ENCODE measurements at places on chromosomes 4 and X.

DNA sequence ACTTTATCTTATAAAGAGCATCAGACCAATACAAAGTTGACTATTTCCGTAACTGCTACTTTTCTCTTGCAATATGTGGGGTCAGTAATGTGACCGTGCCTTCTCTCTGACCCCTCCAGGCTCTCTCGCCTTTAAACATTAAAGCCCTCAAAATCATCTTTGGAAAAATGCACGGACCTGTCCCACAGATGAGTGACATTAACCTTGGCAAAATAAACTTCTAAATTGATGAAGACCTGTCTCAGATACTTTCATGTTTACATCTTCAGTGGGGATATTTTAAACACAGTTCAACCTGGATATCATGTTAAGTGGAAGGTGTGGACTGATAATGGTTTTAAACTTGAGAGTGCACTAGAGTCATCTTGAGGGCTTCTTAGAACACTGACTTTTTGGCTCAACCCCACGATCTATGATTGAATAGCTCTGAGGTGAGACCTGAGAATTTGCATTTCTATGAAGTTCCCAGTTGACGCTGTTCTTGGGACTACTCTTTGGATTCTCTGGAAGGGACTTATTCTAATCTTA is 26.7 kb upstream of the CXCL3 start:
- DNase-seq: no peak

GRCh38 chr4:16802044-16802443 is 96.4 kb downstream of the LDB2 start:
- no peak for DNase-seq

GRCh38 chr4:126937846-126938422 is 694.8 kb upstream of the INTU start:
- no peak for DNase-seq

DNA sequence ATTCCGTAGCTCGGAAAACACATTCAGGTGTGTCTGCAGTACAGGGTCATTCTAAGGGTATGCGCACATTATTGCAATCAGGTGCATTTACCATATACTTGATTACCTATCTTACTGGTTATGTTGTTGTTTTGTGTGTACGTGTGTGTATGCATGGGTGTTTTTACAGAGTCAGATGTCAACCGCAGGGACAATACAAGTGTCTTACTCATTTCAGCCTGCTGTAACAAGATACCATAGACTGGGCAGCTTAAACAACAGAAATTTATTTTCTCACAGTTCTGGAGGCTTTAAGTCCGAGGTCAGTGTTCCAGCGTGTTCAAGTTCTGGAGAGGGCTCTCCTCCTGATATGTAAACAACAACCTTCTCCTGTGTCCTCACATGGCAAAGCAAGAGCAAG is 316.7 kb downstream of the DMD start:
- no peak for DNase-seq

GRCh38 chr4:115851918-115852766 is 738.7 kb upstream of the NDST4 start:
- peak; percentile 56 for DNase-seq

GRCh38 chr4:4685810-4686795 is 144.3 kb upstream of the STX18 start:
- DNase-seq: no peak

- no peak for DNase-seq
These were observed 8.8 kb upstream of the TLL1 start for GRCh38 chr4:165864271-165864670.

GRCh38 chr4:139511320-139511719 is 44.7 kb downstream of the SETD7 start:
- no peak for DNase-seq

DNA sequence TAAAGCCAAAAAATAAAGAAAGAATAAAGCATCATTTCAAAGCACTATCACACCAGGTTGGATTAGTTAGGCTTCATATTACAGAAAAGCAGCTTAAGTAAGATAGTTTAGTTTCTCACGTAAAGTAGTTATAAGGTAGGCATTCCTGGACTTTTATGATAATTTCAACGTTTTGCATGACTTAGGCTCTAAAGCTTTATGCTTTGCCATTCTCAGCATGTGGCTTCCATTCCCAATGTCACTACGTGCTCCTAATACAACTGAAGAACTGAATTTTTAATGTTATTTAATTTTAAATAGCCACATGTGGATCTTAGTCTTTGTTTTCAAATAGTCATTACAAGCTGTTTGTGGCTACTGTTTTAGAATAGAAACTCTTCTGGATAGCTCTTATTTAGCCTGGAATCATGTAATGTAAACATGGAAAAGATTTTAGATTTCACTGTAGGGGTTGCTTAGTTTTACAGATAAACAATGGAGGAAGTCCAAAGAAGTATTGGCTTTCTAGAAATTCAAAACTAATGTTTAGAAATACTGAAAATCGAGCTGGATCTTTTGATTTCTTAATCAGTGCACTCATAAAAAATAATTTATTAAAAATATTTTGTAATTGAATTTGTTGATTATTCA is 710.0 kb downstream of the IL1RAPL1 start:
- no peak for DNase-seq

GRCh38 chr4:65834707-65835106 is 164.4 kb upstream of the EPHA5 start:
- no peak for DNase-seq

DNA sequence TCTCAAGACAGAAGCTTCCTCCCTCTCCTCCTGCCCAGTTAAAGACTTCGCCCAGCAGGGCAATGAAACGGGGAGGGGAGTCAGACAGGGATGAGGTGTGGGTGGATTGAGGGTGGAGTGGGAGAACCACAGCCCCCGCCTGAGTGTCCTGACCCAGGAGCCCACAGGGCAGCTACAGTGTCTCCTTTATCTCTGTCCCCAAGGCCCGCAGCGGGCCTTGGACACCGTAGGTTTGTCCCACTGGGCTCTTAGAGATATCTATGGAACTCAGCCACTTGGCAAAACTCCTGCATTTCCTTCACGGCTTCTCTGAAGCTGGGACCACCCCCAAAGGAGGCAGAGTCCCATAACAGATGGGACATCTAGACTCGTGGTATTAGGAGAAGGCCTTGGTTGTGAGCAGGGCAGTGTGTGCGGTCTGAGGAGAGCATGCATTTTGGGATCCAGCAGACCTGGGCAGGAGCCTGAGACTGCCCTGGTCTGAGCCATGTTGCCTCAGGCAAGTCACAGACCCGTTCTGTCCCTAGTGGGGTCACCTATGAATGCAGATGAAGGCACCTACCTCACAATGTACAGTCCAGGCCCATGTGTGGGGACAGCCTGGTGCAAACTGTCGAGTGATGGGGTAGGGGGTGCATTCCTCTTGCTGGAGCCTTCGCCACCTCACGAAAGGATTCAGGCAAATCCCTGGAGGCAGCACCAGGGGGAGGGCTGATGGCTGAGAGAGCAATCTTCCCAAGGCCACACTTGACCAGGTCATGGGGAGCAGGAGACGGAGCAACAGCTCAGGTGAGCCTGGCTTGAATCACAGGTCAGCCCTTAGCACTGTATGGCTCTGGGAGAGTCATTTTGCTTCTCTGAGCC is 225.7 kb upstream of the PSAPL1 start:
- DNase-seq: no peak

- DNase-seq: no peak
These were observed 166.2 kb upstream of the VCX3A start for GRCh38 chrX:6701085-6701484.

DNA sequence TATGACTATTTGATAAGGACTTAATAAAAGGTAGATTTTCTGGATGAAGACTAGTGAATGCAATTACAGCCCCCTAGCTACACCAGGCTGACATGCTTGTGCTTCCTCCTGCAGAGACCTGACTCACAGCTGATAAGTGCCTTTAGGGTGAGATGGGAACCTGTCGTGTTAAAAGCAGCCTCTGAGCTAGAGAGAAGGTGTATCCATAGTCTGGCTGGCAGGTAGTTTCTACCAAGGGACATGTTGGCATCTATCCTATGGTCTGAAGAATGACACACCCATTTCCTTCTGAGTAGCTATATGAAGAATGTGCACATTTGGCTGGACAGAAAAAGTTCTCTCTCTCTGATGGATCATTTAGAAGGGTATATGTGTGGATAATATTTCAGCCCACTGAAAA is 64.1 kb downstream of the PARM1 start:
- no peak for DNase-seq

DNA sequence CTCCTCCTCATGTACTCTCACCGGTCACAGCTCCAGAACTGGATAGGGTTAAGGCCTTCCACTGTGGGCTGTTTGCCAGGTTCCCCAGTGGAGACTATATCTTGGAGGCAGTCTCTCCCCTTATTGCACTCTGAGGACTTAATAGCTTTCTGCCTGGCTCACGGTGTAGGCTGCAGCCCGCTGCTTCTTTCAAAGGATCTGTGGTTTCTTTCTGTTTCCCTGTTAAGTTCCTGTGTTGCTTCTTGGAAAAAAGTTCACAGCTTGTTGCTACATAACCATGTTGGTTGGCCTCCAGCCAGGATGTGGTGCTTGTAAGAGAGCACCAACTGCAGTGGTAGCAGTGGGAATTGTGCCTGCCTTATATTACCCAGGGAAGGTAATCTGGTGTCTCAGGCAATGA is 24.9 kb upstream of the ZDHHC15 start:
- no peak for DNase-seq

- no peak for DNase-seq
These were observed 159.0 kb downstream of the LRBA start for GRCh38 chr4:150855981-150856510.

DNA sequence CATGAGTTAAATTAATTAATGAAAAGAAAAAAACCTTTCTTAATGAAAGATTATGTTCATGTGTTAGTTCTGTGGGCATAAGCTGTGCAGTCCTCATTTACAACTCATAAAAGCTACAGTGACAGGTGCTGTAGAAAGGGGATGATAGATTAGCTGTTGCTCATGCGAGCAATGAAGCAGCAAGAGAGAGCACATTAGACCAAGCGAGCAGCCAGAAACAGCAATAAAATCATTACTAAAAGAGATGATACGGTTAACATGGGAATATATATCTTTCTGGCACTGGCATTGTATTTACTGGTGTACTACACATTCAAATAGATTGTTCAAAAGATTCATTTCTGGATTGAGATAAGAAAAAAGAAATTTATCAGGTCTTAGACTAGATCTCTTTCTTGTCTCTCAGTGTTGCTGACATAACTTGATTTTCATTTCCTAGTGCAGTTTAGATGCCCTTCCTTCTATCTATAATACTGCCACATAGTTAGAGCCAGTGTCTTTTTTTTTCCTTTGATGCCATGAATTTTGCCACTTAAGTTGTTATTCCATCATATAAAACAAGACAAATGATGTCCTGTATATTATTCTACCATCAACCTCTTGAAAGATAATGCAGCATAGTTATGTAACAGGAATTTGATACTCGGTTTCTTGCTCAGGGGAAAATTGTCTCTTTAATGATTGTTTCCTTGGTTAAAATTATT is 164.6 kb downstream of the BANK1 start:
- DNase-seq: no peak

DNA sequence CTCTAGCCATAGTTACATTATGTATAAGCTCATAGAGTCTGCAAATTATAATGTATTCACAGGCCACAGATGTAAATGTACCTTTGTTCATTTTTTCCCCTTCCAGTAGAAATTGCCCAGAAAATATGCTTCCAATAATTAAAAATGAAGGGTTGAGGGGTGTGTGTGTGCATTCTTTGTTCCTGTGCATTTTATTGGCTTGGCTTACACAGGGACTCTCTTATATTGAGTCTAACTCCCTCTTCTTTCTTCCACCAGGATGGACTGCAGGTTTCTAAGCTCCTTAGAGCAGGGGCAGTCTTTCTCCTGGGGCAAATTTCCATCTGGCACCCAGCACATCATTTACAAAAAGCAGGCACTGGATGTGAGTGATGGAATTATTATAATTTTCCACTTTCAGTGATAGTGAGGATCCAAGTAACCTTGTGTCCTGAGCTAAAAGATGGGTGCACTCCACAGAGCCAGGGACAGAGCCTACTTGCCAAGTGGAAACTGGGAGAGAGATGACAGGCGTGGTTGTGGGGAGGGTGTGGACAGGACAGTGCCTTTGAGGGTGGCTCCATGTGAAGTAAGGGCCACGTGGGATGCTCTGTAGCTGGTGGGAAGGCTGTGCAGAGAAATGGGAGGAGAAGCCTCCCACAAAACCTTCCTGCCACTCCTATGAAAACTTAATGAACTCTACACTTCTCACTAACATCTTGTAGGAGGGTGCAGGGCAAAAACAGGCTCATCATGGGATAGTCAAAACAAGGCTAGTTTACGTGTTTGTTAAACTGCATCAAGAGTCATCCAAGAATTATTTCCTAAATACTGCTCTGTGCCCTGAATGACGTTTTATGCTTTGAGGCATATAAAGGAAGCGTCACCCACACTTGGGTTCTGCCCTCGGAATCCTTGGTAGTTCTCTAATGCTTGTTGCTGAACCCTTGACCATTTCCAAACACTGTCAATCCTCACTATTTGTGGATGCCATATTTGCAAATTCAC is 16.0 kb downstream of the IGFBP7 start:
- no peak for DNase-seq

DNA sequence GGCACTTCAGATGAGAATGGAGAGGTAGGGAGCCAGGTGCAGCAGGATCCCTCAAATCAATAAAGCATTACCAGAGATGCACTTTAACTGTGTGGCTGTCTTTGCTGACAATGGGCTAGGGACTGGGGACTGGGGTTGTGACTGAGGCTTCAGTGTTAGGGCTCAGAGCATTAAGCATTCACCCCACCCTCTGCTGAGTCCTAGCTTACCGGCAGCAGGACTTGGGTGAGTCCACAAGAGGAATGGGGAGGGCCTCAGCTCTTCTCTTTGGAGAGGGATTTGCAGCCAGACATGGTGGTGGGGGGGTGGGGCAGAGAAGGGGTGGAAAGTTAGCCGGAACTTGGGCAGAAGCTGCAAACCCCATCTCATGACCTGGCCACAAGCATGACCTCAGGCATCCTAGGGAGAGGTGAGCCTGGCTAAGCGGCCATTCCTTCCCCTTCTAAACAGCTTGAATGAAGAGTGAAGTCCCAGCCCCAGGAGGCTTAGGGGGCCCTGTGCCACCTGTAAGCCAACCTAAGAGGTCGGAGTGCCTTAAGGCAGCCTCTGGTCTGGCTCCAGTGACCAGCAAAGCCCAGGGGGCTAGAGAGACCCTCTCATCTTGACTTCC is 78.4 kb downstream of the STARD8 start:
- no peak for DNase-seq

GRCh38 chrX:7654316-7654715 is 188.7 kb upstream of the VCX start:
- DNase-seq: no peak

DNA sequence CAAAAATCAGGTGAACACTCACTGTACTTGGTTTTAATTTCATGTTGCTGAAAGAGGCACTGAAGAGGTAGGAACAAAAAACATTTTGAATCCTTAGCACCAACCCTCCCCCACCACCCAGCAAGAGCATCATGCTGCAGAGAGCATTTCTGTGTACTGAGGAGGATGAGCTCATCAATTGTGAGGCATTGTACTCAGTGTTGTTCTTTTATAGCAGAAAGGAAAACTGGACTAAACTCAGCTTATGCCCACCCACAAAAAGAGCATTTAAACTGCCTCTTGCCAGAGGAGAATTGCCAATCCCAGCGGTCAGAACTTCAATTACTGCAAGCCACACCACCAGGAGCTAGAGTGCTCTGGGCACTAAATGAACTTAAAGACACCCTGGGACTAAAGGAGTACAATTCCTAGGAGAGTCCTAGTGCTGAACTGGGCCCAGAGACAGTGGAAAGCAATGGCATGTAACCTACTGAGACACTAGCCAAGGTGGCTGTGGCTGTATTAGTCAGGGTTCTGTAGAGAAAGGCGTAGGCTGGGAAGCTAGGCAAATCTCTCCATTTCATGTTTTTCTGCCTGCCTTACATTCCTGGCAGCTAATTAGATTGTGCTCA is 280.7 kb upstream of the KLHL4 start:
- no peak for DNase-seq
